ENCODE measurements at places on chromosomes 7 and 10.

DNA sequence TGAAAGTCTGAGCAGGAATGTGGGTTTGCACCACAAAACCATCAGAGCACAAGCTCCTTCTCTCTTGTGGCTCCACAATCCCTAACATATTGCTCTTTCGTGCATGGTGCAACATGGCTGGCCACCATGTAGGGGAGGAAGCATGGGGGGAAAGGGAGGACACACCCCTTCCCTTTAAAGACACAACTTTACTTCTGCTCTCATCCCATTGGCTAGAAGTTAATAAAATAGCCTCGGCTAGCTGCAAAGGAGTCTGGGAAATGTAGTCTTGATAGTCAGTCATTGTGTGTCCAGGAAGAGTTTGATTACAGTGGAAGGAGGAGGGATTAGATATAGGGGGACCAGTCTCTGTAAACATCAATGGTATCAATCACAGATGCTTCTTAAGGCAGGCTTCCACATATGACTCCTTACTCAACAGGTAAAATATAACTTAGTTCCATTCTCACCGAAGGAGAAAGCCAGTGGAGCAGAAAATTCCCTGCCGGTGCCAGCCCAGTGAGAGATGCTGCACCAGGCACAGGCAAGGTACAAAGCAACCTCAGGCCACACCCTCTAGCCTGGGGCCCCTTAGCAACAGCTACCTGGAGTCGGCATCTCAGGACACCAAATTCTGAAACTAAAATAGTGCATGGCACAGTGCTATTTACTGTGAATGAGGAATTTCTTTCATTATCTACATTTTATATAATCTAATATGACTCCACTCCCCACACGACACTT lies 124.7 kb upstream of the CTBP2 start:
- DNase-seq, result no peak

DNA sequence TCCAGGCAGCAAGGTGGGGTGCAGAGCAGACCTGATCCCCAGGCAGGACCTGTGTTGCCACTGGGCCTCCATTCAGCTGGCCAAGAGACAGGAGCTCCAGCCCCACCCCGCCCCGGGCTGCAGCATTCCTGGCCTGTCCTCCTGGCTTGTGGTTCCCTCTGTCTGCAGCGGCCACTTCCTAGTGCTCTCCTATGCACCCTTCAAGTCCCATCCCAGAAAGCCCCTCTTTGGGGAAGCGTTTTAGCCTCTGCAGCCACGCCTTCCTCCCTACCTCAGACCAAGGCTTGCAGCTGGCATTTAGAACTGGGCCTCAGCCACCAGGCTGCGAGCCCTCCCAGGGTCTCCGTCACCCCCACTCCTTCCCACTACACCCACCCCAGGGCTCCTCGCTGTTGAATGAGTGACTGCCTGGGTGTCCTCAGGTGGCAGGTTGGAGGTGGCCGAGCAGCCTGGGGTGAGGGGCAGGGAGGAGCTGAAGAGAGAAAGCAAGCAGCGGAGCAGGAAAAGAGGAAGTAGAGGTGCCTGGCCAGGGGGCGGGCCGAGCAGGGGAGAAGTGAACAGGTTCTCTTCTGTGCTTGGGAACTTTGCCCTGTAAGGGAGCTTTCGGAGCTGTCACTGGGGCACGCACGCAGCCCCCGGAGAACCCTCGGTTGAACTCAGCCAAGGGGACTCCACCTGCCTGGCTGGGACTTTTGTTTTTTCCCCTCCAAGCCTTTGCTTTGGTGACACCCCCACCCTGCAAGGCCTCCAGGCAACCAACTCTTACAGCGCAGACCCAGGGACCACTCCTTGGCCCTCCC lies 109.1 kb upstream of the TNRC18 start:
- DNase-seq, result peak; percentile 71

DNA sequence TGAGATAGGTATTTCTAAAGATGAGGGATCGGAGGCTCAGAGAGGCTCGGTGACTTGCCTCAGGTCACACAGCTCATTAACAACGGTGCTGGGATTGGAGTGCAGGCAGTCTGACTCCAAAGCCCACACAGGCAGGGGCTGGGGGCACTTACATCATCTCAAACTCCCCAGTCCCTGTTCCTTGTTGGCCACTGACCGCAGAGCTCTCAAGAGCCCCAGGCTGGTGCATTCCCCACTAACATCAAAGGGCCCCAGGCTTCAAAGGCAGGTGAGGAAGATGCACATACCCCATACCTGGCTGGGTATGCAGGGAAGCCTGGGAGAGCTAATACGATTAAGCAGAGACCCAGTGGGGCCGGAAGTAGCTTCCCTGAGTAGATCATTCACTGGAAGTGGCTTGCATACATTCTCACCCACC lies 13.7 kb upstream of the NODAL start:
- no peak for DNase-seq

- DNase-seq, result no peak
Observed at GRCh38 chr7:70114806-70115205, 516.5 kb downstream of the AUTS2 start.

- DNase-seq, result no peak
Observed at GRCh38 chr10:113469796-113470195, 83.1 kb upstream of the HABP2 start.

DNA sequence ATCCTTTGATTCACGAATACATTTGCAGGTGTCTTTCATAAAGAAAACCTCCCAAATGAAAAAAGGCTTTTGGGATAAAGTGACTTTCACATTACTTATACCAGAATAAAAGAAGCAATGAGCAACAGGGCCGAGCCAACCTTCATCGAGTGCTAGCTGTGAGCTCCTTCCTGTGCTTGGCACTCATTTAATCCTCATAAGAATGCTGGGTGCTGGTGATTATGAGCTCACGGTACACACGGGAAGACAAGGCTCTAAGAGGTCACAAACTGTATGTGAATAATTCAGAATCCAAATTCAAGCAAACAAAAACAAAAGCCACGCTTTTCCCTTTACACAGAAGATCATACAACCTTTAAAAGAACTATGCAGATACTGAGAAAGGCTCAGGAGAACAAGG lies 156.2 kb downstream of the COBL start:
- DNase-seq, result no peak

DNA sequence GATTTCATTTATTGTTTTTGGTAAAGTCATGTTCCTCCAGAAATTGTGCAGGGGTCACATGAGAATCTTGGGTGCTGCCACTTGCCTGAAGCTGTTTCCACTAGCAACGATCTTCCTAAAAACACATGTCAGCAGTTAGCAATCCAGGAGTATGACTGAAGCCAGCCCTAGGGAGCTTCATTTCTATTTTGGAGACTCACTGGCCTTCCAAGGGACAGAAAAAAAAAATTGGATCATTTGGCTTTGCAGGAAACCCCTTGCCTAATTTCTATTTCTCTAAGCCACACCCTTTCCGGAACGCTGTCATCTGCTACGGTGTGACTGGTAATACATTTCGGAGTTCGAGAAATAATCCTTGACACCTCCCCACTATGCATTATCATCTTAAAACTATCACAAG lies 204.7 kb downstream of the TAX1BP1 start:
- no peak for DNase-seq

All from CD4-positive, alpha-beta T cell (primary cell).